ENCODE measurements at places on chromosomes 3 and 15. TPM values are rescaled to one million over a fixed set of nuclear protein-coding genes. Genes with fewer than 3 reads are reported as not detected.

The ECT2 gene
- 78.7 TPM for total RNA-seq

The RASGRF1 gene
- 0.39 TPM for total RNA-seq

The AQR gene
- 32.5 TPM for total RNA-seq

The FBXL22 gene
- 0.18 TPM for total RNA-seq

The CHRD gene
- not detected for total RNA-seq

The CAMP gene
- not detected for total RNA-seq

The NSMCE3 gene
- 15.3 TPM for total RNA-seq

All from A549 treated with Mapracorat at 1 μM for 4 hours (cell line).